Neuronal stem cell (in vitro differentiated cells): ENCODE measurements at places on chromosomes 5 and 9.

DNA sequence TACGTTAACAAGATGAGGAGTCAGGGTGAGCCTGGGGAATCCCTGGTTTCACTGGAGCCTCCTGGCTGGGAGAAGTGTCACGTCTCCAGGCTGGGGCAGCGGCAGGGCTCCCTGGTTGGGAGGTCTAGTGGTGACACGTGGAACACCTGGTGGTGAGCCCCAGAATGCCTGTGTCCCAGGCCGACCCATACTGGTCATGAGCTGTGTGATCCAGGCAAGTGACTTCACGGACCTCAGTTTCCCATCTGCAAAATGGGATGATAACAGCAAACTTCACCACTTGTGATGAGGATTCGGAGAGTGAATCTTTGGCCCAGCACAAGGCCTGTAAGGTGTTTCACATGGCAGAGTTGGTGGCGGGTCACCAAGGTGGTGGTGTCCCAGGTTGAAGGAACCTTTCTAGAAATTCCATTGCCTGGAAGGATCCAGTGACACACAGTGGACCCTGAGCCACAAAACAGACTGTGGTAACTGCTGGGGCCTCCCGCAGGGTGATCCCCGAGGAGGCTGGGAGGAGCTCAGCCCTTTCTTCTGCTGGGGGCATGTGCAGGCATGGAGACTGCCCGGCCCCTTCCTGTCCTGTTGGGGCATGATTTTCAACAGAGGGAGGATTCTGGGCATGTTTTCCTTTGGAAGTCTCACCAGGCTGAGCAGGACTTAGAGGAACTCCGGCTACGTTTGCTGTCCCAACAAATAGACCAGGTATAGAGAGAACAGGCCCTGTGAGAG is 153.9 kb upstream of the IER5L start:
- DNase-seq = no peak

GRCh38 chr5:133382661-133383579 is 229.4 kb downstream of the FSTL4 start:
- no peak for DNase-seq

- DNase-seq = no peak
Observed at GRCh38 chr5:2579126-2579525, 172.4 kb downstream of the IRX2 start.

DNA sequence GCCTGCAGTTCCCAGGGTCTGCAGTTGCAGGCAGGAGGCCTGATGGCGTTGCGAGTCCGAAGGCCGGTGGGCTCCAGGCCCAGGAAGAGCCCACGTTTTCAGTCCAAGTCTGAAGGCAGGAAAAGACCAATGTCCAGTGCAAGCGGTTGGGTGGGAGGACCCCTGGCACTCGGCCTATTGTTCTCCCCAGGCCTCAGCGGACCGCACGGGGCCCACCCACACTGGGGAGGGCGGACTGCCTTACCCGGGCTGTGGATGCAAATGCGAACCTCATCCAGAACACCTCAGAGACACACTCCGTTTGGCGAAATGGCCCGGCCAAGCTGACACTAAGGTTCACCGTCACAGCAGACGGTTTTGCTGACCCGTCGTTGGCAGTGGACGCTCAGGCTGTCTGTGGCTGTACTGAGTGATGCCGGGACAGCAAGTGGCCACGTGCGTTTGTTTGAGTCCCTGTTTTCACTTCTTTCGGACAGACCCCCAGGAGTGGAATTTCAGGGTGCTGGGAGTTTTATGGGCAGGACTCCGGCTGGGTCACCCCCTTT is 10.2 kb upstream of the SEC16A start:
- DNase-seq = no peak

DNA sequence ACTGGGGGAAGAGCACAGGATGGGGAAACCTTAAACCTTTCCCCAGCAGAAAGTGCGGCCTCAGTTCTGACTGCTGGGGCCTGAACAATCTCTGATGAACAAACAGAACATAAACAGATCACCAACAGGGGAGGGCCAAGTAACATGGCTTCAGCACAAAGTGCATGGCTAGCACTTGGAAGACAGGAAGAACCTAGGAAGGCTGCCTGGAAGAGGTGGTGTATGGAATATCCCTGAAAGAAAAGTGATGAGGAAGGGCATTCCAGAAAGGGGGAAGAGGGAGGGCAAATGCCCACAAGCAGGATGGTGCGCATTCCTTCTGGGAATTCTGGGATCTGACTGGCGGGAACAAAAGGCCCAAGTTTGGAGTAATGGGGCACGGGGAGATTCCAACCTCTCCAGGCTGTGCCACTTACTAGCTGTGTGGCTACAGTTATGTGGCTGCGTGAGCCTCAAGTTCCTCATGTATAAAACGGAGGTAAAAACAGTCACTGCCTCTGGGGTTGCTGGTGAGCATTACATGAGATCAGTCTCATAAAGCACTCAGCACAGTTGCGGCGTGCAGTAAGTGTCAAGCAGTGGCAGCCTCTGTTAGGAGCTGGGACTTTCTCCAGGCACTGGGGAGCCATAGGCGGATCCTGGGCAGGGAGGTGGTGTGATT is 1.6 kb downstream of the PDGFRB start:
- DNase-seq = no peak

DNA sequence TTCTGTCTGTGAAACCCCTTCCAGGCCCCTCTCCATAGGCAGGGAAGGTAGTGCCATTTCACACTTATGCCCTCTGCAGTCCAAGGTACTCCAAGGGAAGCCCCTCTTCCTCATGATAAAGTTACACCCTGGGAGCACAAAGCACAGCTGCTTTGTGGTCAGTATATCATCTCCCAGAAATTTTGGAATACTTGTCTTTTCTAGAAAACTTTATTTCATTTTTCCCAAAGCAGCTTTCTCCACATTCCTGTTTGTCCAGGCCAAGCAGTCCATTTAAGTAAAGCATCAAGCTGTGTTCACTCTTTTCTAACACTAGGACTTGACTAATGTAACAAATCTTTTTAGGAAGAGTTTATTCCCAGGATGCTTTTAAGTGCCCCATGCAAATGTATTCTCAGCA is 371.8 kb upstream of the RGMB start:
- no peak for DNase-seq
